Activated naive CD8-positive, alpha-beta T cell treated with anti-CD3 and anti-CD28 coated beads, Interleukin-2, amount 50 U/mL, for 16 hours (primary cell): ENCODE measurements at places on chromosomes 16 and 17.

DNA sequence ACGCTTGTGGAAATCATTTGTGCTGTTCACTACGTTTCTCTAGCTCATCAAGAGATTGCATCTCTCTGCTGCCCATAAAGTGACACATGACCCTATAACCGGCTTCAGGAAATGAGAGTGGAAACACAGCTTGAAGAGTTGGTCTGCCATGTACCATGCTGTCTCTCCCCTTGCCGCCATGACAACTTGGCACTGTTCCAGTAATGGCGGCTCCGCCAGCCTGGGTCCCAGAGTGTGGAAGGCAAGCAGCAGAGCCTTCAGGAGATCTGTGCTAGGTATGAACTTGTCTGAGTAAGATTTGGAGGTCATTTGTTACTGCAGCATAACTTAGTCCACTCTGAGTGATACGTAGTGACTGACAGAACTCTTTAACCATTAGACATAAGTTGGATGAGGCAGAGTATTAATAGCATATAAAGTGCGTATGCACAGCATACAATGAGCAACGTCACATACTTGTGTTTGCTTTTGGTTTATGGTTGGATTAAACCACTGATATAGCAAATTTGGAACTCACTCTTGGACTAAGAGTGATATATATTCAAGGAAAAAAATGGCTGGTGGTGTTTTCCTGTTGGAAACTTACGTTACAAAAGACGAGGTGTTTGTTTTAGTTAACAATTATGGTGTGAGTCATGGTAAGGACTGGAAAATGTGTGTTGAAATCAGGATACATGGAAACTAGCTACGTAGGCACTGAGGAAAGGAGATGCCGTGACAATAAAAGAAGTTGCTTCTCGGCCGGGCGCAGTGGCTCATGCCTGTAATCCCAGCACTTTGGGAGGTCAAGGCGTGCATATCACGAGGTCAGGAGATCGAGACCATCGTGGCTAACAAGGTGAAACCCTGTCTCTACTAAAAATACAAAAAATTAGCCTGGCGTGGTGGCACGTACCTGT, 24.4 kb upstream of the PMP22 start:
- no peak for DNase-seq

DNA sequence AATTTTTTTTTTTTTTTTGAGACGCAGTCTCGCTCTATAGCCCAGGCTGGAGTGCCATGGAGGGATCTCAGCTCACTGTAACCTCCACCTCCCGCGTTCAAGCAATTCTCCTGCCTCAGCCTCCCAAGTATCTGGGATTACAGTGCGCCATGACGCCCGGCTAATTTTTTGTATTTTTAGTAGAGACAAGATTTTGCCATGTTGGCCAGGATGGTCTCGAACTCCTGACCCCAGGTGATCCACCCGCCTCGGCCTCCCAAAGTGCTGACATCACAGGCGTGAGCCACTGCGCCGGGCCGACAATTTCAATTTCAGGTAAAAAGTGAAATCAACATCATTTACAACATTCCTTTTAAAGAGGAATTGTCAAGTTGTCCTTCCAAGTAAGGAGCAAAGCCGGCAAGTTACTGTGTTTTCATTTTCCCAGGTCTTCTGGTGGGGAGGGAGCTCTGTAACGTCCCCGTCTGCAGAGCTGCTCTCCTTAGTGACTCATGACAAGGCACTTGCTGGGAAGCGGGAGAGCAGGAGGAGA, 873 bp downstream of the NPLOC4 start:
- DNase-seq, result no peak

DNA sequence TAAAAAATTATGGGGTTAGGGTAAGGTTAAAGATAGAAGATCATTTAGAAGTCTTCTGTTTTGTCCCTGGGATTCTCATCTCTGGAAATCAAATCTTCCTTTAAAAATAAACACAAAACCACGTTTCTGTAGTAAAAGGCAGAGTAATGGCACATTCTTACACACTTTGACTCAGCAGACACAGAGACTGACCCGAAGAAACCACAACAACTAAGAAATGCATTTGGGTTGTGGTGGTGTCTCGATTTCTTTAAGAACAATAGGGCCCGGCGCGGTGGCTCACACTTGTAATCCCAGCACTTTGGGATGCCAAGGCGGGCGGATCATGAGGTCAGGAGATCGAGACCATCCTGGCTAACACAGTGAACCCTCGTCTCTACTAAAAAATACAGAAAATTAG, 54.9 kb upstream of the MYH10 start:
- DNase-seq, result no peak

GRCh38 chr17:73269791-73270190, 8.1 kb upstream of the CPSF4L start:
- DNase-seq, result no peak

DNA sequence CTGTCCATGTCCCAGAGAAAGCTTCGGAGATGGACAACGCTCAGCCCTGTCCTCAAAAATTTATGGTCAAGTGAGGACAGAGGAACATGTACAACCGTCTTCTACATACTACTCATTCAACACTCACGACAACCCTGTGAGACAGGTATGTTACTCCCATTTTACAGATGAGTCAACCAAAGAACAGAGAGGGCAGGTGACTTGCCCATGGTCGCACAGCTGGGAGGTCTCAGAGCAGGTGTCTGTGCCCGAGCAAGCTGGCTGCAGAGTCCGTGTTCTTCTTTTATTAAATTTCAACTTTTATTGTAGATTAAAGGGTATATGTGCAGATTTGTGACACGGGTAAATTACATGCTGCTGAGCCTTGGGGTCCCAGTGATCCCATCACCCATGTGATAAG, 5.8 kb upstream of the WFDC1 start:
- no peak for DNase-seq

- no peak for DNase-seq
Observed at GRCh38 chr17:38333635-38334295, 10.0 kb downstream of the GPR179 start.

- no peak for DNase-seq
Observed at GRCh38 chr16:66095676-66096075, 270.8 kb upstream of the CDH5 start.

DNA sequence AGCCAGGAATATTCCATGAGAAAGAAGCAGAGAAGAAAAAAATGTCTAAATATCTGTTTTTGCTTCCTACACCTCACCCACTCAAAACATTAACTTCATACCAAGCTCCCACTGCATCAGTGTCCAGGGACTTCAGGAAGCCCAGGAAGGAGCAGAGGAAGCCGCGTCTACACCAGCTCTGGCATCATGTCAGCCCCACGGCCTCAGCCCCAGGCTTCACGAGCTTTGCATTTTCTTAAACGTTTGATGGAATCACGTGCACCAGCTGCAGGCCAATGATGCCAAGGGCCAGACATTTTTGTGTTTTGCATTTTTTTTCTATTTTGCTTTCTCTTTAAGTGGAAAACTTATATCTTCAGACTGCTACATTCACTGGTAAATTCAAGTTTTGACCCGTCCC, 48.6 kb downstream of the CDRT4 start:
- DNase-seq, result no peak

GRCh38 chr17:73132085-73132492, 32.7 kb upstream of the SSTR2 start:
- DNase-seq, result no peak
